ENCODE measurements at places on chromosomes 2 and 18.

GRCh38 chr2:128326346-128326745 is 7.7 kb upstream of the HS6ST1 start:
- no peak for DNase-seq

DNA sequence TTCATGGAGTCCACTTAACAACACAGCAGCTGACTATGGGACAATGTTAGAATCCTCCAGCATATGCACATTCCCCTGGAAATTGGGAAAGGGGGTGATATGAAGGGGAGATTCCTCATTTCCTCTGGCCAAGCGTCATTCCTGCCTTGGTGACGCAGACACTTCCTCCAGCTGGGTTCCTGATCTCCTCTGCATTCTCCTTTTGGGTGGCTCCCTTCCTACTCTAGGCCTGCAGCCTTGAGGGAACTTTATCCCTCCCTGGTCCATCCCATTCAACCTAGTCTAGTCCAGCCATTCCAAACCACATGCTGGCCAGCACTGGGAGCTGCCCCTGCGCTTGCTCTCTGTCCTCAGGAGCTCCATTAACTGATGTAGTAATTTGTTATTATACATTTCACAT is 216.8 kb downstream of the VAPA start:
- DNase-seq, result no peak

DNA sequence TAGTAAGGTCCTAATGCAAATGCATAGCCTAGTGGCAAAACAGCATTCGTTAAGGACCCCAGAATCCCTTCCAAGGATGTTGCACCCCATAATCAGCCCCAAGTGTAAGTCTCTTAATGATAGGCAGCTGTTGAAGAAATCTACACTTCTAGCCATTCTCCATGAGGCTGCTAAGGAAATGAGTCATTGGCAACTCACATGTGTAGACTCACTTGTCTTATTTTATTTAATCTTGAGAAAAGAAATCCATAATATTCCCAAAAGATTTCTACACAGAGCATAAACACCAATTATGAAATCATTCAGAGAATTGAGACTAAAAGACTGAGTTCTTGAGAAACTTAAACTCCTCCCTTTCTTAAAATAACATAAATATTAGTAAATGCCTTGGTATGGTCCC is 52.4 kb downstream of the AKAIN1 start:
- DNase-seq, result no peak

DNA sequence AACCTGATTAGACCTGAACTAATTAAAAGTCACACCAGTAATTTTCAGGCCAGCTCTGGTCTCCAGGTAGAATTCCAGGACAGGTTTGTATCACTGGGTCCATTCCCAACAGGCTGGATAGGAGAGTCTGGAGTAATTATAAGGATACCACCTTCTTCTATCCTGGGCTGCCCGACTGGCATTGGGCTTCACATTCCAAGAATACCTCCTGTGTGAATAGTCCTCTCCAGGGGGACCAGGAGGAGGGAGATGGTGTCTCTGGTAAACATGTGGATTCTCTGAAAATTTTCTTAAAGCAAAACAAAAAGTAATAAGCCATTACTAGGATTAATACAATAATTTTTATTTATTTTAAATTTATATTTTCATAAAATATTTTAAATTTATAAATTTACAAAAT is 17.3 kb downstream of the DUSP11 start:
- no peak for DNase-seq

DNA sequence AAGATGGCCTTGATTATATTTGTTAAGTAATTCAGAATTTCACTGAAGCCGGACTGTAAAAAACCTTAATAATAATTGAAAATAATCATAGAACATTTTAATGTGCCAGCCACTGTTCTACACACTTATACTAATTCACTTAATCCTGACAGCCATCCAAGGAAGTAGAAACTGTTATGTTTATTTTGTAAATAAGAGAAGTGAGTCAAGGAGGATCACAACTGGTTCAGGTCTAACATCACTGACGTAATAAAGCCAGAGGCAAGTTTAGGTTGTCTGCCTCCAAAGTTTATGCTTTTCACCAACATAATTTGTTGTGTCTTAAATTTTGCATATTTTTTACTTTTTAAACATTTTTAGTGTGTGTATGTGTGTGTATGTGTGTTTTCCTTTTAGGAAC is 436.1 kb downstream of the LRRTM4 start:
- DNase-seq, result no peak

- DNase-seq, result no peak
Observed at GRCh38 chr18:35435401-35435800, 58.3 kb upstream of the ZNF396 start.

DNA sequence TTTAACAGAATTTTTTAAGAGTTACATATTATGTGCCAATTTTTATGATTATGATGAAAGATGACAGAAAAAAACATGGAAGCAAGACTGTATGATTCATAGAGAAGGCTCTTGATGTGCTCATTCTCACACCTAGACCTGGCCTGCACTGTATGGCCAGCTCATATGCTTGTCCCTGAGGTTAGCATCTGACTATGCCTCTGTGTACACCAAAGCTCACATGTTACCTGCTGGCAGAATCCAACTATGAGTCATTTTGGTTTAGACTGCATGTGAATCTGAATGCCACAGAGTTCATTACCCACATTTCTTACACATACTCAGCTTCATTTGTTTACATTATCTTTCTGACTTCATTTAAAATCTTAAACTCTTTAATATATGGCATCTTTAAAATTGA is 139.0 kb downstream of the DSC3 start:
- no peak for DNase-seq

- DNase-seq, result no peak
Observed at GRCh38 chr2:33062665-33063250, 116.0 kb downstream of the LTBP1 start.

- DNase-seq, result no peak
Observed at GRCh38 chr18:54086046-54086802, 138.2 kb downstream of the MBD2 start.

DNA sequence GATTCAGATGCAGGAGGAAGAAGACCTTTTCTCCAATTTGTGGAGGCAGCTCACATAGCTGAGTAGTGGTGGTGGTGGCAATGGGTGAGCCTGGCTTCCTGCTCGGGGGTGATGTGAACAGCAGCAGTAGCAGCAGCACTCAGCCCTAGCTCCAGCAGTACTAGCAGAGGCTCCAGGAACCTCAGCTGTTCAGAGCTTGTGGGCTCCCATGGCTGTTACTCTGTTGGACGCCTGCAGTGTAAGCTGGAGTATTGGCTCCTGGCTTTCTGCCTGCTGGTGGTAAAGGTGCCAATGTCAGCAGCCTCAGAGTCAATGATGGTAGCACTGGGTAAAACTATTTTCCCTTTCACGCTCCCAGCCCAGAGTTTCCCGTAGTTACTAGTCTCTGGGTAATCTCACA is 3.1 kb upstream of the SEH1L start:
- DNase-seq, result no peak

GRCh38 chr2:46117379-46117778 is 179.8 kb upstream of the EPAS1 start:
- DNase-seq, result no peak

- no peak for DNase-seq
Observed at GRCh38 chr18:62365420-62365819, 40.3 kb downstream of the TNFRSF11A start.

DNA sequence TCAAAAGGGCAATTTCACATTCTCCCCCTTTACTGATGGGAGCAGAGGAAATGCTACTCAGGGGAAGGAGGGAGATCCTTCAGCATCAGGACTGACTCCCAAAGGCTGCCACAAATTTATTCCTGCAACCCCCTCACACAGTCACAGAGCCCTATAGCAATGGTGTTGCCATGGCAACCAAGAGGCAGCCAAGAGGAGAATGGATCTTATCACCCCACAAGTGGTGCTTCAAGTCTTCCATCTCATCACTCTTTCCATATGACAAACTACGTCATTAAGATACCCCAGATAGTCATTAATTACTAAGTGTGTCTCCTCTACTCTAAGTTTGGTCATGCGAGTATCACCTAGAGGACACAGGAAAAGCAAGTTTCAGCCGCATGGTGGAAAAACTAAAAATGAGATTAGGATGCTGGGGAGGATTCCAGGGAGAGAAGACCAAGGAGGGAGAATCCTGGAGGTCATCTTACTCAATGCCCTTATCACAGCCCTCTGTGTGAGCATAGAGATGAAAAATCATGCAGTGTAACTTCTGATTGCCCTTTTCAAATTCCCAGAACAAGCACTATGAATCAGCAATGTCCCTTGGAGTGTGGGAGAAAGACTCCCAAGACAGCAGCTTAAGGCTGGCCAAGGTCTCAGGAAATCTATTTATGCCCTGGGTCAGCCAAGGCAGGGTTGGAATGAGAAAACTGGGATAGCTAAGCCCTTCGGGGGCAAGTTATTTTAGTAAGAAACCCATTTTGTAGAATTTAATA is 885.7 kb upstream of the KLHL29 start:
- no peak for DNase-seq

DNA sequence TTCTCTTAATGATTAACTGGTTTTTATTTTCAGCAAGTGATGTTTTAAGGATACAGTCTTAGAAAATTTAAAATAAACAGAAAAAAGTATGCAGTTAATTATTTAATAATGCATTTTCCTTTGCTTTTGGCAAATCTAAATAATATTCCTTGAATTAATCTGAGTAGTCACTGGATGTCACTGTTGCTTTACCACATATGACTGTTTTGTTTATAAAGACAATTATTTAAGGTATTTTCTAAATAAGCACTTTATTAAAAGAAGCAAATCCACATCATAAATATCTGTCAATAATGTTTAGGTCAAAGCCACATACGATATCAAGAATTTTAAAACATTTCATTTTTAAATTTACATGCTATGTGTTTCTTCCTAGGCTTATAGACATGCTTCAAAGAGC is 40.6 kb upstream of the TFPI start:
- DNase-seq, result no peak

DNA sequence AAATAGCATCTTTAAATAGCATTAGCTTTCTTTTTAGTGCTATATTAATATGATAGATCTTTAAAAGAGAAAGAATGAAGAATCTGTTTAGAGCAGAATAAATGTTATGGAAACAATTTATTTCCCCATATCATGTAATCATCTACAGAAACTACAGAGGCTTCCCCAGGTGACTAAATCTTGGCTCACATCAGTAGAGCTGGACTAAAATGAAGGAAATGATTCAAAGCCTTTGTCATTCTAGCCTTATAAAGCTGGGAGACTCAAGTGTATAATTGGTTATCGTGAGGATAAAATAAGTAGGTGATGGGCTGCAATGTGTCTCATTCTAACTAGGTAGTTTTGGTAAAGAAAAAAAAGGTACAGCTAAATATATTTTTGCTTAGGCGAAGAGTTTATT is 83.2 kb upstream of the UNC80 start:
- no peak for DNase-seq

GRCh38 chr2:164617466-164617865 is 3.8 kb downstream of the GRB14 start:
- no peak for DNase-seq

DNA sequence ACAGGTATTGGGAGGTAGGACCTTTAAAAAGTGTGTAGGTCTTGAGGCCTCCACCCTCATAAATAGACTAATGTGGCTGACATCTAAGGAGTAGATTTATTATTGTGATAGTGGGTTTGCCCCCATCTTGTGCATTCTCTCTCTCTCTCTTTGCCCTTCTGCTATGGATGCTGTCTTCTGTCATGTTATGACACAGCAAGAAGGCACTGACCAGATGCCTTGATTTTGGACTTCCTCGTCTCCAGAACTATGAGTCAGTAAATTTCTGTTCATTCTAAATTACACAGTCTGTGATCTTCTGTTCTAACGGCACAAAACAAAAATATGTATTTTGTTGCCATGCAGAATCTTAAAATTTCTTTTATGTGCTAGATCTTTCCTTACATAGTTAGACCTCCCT is 66.9 kb downstream of the ATAD2B start:
- DNase-seq, result no peak

DNA sequence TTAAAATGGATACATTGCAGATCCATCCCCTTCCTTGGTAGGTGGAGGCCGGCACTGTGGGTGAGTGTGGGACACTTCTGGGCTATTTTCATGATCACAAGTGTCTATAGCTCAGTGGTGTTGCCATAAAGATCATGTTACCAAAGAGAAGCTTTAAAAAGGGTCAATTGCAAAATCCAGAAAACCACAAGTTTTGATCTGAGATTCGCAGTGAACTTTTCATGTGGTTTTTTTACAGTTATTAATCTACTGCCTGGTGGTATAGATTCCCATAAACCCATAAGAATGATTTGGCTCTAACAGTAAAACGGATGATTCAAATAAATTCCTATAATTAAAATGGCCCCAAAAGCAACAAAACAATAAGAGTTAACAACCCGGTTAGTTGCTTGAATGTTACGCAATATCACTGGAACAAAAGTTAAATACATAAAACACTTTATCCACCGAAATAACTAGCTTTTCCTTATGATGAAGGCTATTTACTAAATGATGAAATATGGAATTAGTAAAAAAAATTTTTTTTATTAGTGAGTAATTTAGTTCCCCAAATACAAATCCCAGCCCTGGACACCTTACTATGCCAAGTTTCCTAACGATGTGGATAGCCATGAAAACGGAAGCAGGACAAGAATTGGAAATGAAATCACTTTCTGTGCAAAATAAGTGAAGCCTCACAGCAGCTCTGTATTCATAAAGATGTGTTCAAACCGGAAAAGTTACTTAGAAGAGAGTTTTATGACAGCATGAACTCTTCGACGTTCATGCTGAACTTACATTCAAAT is 95.6 kb upstream of the THOC1 start:
- DNase-seq, result no peak

DNA sequence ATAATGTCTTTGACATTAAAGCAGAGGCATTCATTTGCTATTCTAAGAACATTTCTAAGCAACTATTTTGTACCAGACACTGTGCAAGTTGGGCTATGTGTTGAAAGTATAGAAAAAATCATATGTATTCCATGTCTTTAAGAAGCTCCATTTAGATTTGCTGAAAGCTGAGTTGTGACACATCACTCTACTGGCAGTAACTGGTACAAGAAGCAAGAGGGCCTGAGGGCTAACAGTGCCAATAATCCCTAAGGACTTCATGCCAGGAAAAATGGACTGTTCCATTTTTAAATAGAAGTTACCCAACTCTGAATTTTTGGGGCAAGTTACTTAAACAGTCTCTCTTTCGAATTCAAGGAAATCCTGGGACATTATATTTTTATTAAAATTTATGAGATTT is 178.7 kb downstream of the SRBD1 start:
- no peak for DNase-seq

DNA sequence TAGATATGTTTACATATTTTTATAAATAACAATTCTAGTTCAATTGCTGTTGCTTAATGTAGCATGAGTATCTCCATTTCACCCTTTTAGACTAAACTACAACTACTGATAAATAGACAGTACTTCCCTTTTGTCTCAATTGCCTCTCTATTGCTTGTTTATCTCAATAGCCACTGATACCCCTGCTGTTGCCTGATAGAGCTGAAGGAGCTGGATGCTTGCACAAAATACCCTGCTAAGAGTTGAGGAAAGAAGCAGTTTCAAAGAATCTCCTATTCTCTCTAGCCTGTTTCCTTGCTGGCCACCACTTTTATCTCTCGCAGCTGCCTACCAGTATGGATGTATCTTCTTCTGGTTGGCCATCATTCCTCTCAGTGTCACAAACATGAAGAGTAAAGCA is 16.9 kb upstream of the ZNF804A start:
- no peak for DNase-seq
